ENCODE measurements at places on chromosomes 1 and 21.

GRCh38 chr1:237875291-237875690, 15.4 kb downstream of the ZP4 start:
- no peak for DNase-seq

GRCh38 chr1:220046052-220046930, at the start of gene EPRS1:
Gene EPRS1, minus strand, starts transcription at chr1:220046505. Its CDS starts 117 bp downstream, at chr1:220046388.
- peak; percentile 85 for DNase-seq

GRCh38 chr21:35692311-35692710, 368.0 kb downstream of the SETD4 start:
- DNase-seq = no peak

DNA sequence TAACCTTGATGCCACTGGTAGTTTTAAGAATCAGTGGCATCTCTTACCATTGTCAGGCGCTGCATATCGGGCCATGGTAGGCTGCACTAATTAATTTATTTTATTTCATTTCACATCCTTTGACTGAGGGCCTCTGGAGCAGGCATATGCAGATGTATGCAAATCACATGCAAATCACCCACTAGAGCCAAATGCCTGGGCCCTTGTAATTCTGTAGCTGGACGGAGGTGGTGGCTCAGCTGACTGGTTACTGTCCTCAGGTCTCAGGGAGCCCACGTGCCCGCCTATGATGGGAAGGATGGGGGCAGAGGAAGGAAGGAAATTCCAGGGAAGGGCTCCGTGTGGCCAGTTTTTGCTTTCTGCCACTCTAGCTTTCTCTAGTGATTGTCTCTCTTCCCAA, 122.7 kb downstream of the IGSF21 start:
- DNase-seq = no peak

DNA sequence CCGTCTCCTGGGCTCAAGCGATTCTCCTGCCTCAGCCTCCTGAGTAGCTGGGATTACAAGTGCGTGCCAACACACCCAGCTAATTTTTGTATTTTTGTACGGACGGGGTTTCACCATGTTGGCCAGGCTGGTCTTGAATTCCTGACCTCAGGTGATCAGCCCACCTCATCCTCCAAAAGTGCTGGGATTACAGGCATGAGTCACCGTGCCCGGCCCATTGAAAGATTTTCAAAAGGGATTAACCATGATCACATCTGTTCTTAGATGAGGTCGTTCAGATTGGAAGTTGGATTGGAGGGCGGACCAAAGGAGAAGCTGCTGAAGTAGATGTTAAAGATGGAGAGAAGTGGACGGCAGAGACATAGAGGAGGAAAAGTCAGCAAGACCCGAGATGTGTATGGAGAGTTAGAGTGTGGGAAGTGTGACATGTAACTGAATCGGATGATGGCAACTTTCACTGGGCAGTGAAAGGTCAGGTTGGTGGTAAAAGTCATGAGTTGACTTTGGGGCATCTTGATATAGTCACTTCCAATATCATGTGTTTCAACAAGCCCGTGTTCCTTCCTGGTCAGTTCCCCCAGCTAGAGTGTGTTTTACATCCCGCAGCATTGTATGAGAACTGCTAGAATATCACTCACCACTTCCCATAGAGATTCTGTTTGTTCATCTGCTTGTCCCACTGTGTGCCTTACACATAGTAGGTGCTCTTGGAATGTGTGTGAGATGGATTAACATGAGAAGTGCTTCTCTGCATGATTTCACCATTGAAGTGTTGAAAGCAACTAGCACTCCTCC, 54.4 kb upstream of the TINAGL1 start:
- no peak for DNase-seq

- DNase-seq = no peak
These were observed 14.5 kb downstream of the RAB4A start for GRCh38 chr1:229285440-229285839.

GRCh38 chr1:223776075-223776814, 63.9 kb downstream of the CAPN2 start:
- no peak for DNase-seq

GRCh38 chr1:4072481-4073153, 172.5 kb upstream of the C1orf174 start:
- no peak for DNase-seq

DNA sequence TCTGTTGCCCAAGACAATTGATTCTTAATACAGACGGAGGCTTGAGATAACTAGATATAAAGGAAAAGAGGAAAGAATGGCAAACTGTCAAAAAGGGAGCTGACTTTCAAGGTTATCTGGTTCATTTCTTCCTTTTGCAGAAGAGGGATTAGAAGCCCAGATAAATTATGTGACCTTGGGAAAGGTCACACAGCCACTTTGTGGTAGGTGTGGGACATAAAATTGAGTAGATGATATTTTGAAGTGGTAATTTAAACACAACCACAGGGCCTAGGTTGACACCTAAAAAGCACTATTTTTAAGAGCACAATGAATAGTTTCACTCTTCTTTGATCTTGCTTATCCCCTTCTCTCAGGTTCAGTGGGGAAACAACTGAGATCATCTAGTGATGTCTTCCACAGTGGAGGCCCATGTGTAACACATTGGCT, 16.9 kb upstream of the KIAA0040 start:
- no peak for DNase-seq

GRCh38 chr1:94090761-94091160, 30.2 kb downstream of the ABCA4 start:
- no peak for DNase-seq

- no peak for DNase-seq
These were observed 1.9 kb upstream of the TMEM35B start for GRCh38 chr1:34987018-34987417.

DNA sequence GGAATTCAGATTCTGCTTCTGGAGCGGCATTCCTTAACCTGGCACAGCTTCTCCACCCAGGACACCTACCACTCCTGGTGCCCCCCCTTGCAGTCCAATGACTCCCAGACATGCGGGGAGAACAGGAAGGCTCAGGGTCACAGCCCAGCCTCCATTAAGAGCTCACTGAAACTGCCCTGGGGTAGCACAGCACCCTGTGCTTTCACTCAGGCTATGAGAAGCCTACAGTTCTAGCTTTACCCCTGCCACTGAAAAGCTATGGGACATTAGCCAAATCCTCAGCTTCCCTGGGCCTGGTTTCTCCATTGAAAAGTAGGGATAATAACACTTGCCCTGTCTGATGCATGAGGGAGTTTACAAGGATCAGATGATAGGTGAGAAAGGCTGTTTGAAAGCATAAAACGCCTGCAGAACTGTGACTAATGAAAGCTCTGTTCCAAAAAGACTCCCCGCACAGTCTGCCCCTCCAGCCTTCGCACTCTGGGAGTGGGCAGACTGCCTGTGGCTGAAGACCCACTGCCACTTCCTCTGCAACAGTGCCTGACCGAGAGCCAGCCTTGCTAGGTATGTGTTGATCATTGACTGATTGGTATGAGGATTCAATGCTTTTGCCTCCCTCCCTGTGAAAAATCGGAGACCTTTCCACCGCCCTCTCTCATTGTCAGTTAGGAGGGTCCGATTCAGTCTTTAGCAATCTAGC, 2.7 kb upstream of the CLDN19 start:
- DNase-seq = no peak

DNA sequence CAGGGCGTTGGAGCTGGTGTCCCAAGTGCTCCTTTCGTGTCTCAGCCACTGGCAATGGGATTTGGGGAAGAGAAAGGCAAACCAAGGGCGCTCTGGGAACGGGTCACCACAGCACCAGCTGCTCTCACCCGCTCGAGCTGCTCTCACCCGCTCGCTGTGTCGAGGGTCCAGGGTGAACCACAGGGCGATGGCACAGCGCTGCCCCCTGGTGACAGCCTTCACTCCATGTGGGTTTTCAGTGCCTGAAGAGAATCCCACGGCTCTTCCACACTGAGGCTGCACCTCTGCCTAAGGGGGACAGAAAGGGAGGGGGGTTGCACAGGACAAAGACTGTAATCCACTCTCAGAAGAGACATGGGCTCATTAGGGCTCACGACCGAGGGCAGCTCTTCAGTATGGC, 7.1 kb upstream of the CLDN19 start:
- peak; percentile 39 for DNase-seq

- DNase-seq = no peak
These were observed 50.2 kb downstream of the ADARB1 start for GRCh38 chr21:45124596-45124995.

GRCh38 chr1:193707271-193708021, 521.0 kb upstream of the B3GALT2 start:
- no peak for DNase-seq

DNA sequence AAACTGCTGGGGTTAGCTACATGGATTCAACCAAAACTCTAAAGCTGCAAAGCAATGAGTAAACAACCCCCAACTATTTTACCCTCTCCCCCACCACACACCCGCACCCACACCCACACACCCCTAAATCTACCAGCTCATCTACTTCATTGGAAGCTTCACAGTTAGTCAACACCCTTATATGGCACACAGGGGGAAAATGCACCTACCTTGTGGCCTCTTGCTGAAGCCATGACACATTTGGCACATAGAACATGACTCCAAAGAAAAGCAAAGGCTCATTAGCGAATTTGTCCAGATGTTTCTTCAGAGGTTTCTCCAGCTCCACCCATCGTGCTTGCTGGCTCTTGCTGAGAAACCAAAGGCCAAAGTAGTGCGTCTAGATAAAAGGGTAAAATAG, 99.8 kb downstream of the PTPN14 start:
- DNase-seq = no peak

DNA sequence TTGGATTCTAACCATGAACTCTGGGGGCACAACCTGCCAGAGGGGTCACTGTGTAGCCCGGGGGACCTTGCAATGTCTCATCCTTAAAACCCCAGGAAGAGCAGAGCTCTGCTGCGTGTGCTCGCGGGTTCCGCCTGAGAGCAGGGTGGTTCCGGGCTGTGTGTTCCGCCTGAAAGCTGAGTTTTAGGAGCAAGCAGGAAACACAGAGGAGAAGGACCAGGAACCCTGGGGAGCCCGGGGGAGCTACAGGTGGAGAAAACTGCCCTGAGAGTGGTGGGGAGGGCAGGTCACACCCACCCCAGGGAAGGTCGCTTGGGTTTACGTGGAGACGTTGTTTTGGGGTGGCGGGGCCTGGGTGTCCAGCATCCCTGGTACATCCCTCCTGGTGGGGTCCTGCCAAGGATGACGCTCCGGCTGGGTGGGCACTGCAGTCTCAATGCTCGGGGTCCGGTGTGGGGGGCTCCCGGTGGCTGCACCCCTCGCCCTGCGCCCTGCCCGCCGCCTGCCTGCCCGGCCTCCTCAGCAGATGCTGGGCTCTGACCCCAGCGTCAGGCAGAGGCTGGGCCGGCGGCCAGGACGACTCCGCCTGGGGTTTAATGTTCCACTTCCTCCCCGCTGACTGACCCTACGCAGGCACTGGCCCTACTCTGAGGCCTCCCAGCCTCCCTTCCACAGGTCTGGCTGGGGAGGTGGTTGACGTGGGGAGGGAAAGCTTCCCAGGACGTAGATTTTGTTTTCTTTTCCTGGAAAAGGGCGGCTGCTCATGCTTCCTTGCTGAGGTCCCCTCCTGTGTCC, 17.3 kb upstream of the C1orf159 start:
- no peak for DNase-seq

GRCh38 chr1:9213956-9214355, 20.6 kb upstream of the H6PD start:
- DNase-seq = no peak

DNA sequence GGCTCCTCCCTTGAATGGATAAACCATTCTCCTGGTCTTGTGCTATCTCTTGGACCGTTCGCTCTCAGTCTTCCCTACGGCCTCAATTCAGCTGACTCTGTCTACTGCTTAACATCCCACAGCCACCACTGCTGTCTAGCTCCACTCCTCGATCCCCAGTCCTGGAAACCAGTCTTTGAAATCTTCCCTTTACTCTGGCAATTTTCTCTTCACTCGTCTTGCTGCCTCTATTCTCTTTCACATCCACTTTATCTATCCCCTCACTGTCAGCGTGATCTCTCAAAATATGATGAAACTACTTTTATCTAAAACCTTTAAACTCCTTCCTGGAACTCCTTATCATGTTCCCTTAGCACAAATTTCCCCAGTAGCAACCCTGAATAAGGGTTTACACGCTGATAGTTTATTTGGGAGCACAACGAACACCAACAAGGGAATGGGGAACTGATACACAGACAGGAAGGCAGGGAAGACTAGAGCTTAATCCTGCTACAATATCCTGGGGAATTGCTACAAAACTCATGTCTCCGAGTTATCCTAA, 131.6 kb upstream of the SAMSN1 start:
- DNase-seq = no peak

DNA sequence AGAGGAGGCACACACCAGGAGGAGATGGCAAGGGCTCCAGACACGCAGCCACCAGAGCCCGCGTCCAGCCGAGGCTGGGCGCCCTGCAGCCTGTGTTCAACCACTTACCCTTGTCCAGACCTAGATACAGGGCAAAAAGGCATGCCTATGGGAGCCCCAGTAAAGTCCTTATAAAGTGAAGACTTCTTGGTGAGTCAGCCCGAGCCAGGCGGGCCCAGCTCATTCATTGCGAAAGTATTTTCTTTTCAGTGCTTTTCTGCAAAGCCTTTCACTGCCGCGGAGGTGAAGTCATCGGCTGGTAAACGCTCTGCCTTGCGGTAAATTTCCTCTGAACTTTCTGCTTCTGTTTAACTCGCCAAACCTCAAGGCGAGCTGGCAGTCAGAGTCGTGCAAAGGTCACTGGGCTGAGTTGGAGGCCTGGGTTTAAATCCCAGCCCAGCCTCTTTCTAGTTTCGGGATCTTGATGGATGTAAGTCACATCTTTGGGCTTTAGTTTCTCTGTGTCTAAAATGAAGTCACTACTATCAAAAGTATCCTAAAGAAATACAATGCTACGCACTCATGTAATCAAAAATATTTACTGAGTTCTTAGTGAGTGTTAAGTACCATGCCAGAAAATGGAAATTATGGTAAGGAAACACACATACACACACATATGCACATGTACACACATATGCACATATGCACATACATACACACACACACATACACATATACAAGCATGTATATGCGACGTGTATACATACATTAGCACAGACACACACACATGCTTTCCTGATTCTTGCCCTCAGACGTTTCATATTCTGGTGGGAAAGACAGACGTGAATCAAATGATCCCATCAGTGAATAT, 54.7 kb upstream of the IFFO2 start:
- peak; percentile 16 for DNase-seq

DNA sequence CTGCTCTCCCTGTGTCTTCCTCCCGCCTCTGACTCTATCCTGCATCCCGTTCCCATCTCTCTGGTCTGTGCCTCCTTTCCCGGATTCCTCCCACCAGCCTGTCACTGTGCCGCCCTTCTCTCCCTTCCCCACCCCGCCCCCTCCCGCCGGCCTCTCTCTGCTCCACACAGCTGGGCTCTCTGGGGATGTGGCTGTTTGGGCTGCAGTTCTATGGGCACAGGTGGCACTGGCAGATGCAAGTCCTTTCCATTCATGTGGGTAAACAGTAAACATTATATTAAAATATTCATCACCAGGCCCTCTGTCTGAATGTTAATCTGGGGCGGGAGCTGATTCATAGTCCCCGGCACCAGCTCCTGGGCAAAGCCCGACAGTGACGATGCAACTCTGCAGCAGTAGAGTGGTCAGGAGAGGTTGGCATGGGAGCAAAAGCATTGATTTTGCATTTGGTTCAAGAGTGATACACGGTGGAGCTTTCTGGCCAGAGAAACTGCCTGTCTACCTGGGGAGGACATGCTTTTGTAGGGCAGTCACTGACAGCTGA, 249.3 kb downstream of the TNR start:
- no peak for DNase-seq
